ENCODE measurements at places on chromosomes 5 and 9. TPM values are rescaled to one million over a fixed set of nuclear protein-coding genes. Genes with fewer than 3 reads are reported as not detected.
A peak's percentile ranks its signal among the peaks of the same experiment; 100 is the strongest.

- DNase-seq: no peak
Measured at GRCh38 chr5:1914471-1914870, 31.7 kb upstream of the IRX4 start.

Gene MAN2A1
- 5.1 TPM for polyA plus RNA-seq

DNA sequence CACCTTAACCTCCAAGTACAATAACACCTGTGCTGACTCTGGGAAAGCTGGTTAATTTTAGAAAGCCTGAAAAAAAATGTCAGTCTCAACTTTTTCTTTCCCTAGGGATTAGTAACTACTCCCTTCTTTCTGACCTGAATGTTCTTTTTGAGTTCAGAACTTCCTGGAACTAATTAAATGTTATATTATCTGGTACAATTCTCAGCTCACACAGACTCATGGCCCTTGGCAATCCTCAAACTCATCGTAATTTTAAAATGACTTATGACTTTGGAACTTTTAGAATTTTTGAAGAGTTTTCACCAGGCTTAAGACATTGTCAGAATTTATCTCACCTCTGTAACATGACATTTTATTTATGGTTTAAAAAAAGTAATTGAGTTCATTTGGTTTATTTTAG lies 315.0 kb downstream of the FER start:
- no peak for DNase-seq

Gene NEURL1B
- 37.9 TPM for polyA plus RNA-seq

- DNase-seq: no peak
Measured at GRCh38 chr9:80928697-80929096, 760.6 kb downstream of the TLE1 start.

GRCh38 chr5:126915496-126915895 lies 114.9 kb downstream of the MARCHF3 start:
- DNase-seq: no peak

GRCh38 chr9:69546265-69546664 lies 125.9 kb downstream of the APBA1 start:
- DNase-seq: no peak

GRCh38 chr5:163360656-163361055 lies 76.7 kb upstream of the CCNG1 start:
- DNase-seq: no peak

Gene SPATA31C1
- not detected for polyA plus RNA-seq

DNA sequence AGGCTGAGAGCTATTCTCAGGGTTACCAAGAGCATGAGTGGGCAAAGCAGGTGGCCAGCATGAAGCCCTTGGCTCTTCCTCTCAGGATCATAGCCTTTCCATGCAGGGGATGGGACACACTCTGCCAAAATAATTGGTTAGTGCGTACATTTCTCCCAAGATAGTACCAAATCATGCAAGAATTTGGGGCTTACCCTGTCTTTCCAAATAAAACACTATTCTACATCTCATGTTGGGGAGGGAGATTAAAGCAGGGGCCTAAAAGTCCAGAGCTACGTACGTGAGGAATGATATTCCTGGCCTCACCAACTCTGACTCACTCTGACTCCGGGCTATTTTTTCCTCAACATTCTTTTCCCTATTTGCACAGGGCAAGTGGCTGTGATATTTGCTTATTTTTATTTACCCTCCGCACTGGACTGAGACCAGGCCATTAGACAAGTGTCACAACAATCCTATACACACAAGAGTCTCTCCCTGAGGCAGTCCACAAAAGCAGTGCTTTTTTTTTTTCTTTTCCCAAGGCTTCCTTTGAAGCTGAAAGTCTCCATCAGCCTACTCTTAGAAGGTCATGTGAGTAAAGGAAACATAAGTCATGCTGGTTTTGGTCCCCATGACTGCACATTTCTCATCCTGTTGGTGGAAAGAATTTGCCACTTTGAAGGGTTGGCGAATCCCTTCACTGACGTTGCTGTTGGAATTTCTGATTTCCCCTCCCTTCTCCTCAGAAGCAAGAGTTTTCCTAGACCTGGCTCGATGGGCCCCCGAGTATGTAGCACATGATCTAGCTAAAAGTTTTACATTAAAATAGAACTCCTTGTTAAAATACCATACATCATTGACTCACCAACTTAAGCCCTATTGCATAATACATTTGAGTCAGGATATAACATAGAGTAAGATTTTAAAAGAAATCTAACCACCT lies 40.0 kb downstream of the TMEM252 start:
- no peak for DNase-seq

DNA sequence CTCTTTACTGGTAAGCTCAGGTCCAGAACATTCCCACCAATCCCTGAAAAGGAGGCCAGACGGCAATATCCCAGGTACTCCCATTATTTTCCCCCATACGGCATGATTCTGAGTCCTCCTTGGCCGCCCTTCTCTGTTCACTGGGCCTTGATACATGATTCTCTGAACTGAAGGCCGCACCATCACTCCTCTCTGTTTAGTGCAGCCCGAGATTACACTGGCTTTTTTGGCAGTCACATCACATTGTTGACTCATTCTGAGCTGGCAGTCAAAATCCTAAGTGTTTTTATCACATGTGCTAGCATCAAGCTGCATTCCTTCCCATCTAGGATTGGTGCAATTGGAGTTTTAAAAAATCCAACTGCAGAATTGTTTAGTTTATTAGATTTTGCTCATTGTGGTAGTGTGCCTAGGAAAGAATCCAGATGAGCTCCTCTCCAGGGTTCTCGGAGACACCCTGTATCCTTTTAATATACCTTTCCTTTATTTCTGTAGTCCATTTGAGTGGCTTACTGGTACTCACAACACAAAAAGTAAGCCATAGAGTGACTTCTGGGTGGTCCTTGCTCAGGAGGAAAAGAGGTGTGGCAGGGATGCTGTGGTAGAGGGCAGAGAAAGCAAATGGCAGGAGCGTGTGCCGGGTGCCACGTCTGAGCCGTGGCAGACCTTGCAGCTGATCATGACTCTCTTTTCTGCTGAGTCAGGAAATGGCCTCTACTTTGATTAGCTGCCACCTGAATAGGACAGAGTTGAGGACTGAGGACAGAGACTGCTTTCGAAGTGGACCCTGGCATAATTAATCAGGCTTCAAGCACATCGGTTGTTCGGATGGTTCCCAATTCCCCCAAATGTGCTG lies 121.1 kb upstream of the IL12B start:
- no peak for DNase-seq

GRCh38 chr5:173028811-173029327 lies 27.3 kb upstream of the CREBRF start:
- DNase-seq: no peak

Gene BRINP1
- polyA plus RNA-seq: 0.38 TPM

DNA sequence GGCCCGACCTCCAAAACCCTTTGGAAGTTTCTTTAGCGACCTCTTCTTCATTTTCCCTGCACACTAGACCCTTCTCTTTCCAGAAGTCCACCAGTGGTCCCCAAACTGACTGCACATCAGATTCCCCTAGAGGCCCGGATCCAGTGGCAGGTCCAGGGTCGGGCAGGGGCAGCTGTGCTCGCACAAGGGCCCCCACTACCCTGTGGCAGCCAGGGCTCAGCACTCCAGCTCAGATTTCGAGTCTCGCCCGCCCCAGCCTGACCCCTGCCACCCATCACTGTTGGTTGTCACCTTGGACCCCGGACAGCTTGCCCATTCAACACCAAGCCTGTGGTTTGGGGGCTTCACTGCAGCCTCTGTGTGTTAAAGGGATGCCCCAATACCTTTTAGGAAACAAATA lies 7.8 kb upstream of the ZDHHC12 start:
- no peak for DNase-seq

DNA sequence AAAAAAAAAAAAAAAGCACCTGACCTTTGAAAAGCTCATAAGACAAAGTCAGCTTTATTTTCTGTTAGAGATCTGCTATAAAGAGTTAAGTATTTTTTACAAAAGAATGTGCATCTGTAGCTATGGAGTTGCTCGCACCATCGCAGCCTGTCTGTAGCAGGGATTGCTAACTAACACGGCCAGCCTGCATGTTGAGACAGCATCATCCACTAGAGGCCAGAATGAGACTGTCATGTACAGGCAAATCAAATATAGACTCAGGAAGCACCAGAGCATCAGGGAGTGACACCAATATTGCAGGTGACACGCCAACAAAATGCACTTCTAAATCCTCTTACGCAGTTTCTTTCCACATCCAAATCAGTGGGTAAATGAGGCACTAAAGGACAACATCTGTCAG lies 136.3 kb upstream of the RASEF start:
- DNase-seq: peak; percentile 37

- no peak for DNase-seq
Measured at GRCh38 chr5:102453716-102454115, 45.1 kb downstream of the SLCO6A1 start.

DNA sequence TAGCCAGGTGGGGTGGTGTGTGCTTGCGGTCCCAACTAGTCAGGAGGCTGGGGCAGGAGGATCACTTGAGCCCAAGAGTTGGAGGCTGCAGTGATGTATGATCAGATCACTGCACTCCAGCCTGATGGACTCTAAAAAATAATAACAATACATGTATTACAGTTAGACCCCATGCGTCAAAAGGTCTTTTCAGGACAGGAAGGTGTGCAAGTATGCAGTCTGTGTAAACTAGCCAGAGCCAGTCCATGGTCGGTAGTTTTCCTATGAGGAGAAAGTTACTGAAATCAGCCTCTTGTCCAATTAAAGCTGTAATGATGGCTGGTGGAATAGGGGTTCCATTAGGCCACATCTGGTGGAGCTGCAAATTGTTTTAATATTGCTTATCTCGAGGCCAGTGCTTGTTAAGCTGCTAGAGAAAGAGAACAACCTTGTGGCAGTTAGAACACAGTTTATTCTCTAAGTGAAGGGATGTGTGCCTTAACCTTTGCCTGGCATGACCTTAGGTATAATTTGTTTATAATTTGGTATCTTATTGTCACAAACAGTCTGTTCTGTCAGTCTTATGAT lies 1.5 kb upstream of the STOM start:
- no peak for DNase-seq

- DNase-seq: no peak
Measured at GRCh38 chr5:104599726-104600125, 1037.1 kb upstream of the NUDT12 start.

Gene DELE1
- polyA plus RNA-seq: 56.8 TPM

DNA sequence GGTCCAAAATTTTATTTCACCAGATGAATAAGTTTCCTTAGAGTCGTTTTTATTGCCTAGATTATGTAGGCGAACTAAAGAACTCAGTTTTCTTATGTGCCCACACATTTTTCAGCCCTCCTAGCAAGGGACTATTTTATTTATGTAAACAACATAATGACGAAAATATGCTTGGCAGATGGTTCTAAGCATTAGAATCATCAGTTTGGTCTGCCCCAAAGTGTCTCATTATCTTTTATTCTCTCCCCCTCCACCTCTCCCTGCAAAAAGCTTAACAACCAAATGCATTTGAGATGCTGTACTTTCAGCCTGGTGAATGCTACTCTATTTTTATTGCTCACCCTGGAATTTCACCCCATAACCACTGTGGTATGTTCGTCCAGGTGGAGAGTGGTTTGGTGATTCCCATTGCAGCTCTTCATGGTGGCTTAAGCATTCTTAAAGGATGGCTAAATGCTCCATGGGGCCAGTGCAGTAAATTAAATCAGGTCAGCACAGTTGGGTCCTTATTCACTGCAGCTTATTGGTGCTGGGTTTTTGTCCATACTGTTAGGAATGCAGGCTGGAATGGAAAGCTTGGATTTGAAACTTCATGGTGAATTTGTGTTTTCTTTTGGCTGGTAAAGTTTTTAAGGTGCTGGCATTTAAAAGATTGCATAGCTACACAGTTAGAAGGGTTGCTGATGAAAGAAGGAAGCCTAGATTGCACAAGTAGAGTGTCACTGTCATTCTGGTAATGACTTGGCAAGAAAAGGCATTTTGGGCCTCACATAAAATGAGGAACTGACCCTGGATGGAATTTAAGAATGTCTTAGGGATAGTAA lies 39.2 kb downstream of the TLE4 start:
- DNase-seq: no peak

Gene ADRB2
- 4.4 TPM for polyA plus RNA-seq

Gene OTP
- polyA plus RNA-seq: not detected

Gene DMGDH
- 0.25 TPM for polyA plus RNA-seq

GRCh38 chr5:54470128-54470527 lies 14.6 kb downstream of the HSPB3 start:
- DNase-seq: no peak

DNA sequence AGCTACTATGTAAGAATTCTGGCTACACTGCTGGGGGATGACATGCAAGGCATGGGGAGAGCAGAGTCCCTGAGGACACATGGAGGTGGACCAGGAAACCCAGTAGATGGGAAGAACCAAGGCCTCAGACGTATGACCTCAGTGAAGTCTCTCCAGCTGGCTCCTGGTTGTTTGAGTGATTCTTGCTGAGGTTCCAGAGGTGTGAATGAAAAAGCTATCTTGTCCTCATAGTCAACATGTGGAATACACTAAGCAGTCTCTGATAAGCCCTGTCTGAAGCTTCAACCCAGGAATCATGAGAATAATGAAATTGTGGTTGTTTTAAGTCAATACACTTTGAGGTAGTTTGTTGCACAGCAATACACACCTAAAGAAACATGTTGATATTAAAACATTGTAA lies 78.0 kb downstream of the GABRA6 start:
- DNase-seq: no peak

Gene CERCAM
- polyA plus RNA-seq: 5.3 TPM

GRCh38 chr5:95375591-95375990 lies 15.6 kb upstream of the FAM81B start:
- no peak for DNase-seq

Gene IFNK
- not detected for polyA plus RNA-seq

- DNase-seq: no peak
Measured at GRCh38 chr9:136059321-136059791, 35.7 kb downstream of the NACC2 start.

- no peak for DNase-seq
Measured at GRCh38 chr5:173718469-173718868, 102.0 kb upstream of the BOD1 start.

Gene ZNF622
- polyA plus RNA-seq: 171 TPM

Gene TTC16
- polyA plus RNA-seq: 0.34 TPM

GRCh38 chr5:142110046-142110531 lies 1.5 kb downstream of the NDFIP1 start:
- DNase-seq: peak; percentile 57

DNA sequence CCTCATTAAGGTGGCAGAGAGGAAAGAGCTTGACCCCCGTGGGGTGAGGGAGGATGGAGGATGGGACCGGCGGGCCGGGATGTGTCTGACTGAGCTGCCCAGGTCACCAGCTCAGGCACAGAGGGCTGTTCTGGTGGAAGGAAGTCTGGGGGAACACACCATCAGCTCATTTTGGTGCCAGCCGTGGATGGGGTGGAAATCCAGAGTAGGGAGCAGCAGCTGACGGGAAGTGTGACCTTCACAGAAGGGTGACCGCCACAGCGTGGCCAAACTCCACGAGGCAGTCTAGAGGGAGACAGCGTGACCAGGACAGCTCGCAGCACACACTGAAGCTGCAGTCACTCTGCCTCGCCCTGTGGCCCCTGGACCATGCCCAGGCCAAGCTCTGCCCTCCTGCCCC lies 45.3 kb upstream of the PHYKPL start:
- DNase-seq: peak; percentile 51

- no peak for DNase-seq
Measured at GRCh38 chr5:166834246-166834645, 1457.2 kb upstream of the WWC1 start.

Gene GLDC
- 0.26 TPM for polyA plus RNA-seq

All from heart left ventricle (tissue), 16 donors.